Posterior cingulate gyrus (tissue), 11 donors: ENCODE measurements at places on chromosomes 2 and 18.

DNA sequence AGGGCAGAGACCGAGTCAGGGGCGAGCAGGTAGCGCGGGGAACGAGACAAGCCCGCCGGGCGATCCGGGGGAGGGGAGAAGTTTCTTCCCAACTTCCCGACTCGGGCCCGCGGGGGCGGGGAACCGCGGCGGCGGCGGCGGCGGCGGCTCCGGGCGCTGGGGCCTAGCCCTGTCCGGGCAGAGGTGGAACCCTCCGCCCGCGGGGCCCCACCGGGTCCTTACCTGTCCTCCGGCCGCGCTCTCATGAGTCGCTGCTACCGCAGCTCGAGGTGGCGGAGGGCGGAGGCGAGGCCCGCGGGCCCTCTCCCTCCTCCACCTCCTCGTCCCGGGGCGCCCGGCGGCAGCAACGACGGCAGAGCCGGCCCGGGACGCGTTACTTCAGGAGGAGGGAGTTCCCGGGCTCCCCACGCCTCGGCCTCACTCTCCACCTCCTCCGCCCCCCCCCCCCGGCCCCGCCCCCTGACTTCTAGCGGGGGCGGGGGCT lies at the start of gene YES1:
Gene YES1 (minus strand): TSS at position 351 of the 484 bp plus-strand sequence. CDS start 55,415 bp downstream, outside the sequence.
- no peak for DNase-seq

GRCh38 chr2:132577686-132578085 lies 92.3 kb downstream of the LYPD1 start:
- no peak for DNase-seq

- no peak for DNase-seq
Observed at GRCh38 chr2:199195927-199196502, 261.7 kb downstream of the SATB2 start.

- no peak for DNase-seq
Observed at GRCh38 chr2:221289389-221289788, 282.7 kb downstream of the EPHA4 start.

DNA sequence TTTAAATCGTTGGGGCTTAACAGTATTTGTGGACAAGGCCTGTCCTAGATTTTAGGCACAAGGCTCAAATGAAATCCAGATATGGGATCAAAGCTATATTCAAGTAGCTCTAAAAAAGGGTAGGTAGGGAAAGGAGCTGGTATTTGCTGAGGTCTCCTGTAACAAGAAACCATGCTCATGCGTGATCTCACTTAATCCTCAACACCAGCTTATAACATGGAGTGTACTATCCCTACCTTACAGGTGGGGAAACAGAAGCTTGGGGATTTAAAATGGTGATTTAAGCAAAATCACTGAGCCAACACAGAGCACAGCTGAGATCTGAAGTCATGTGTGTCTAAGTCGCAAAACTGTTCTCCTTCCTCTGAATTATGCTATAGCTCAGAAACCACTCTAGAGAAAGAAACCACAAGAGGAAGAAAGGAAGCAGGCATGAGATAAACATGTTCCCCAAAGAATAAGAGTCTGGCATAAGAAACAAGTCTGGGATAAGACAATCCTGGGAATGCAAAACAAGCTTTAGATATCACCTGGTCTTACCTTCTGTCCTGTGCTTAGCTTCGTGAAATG lies 43.1 kb downstream of the CYRIA start:
- no peak for DNase-seq

DNA sequence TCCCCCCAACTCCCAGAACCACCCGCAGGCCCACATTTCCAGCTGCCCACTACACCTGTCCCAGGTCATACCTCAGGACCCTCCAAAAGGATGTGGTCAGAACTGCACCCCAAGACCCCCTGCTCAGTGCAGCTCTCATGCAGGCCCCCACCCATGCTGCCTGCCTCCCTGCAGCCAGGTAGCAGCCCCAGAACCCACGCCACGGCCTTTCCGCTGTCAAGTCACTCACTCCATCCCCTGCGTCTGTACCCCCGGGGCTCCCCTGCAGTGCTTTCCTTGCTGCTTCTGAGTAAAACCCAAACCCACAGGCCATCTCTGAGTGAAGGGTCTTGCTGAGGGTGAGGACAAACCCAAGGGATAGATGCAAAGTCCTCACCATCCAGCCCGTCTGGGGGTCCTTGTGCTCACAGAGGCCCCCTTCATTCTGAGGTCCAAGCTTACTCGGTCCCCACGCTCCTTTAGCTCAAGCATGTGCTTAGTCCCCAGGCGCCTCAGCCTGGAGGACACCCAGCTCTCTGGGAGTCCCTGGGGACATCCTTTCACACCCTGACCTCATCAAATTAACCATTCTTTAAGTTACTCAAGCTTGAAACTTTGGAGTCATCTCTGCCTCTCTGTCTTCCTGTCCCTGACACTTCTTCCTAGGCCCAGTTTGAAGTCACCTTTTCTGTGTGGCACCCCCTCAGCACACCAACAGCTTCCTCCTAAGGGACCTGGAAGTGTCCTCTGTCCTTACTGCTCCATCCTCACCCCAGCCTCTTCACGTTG lies 130.1 kb downstream of the SMAD7 start:
- no peak for DNase-seq

- no peak for DNase-seq
Observed at GRCh38 chr18:9608728-9609127, 5.6 kb downstream of the PPP4R1 start.

GRCh38 chr2:63000801-63001200 lies 49.8 kb upstream of the OTX1 start:
- DNase-seq: no peak

DNA sequence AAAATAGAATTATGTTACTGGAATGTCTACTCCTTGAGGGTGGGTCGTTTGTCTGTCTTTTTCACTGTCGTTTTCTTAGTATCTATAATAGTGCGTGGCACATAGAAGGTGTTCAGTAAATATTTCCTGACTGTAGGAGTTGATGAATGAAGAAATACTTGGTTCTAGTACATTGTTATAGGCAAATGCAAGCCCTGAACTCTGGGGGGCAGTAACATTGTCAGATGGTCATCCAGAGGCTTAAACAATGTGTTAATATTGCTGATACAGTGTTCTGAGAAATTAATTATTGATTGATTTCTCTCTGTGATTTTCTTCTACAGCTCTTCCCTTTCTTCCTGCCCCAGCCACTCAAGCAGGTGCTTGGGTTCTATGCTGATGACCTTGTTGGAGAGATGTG lies 24.4 kb upstream of the THOC1 start:
- no peak for DNase-seq

- no peak for DNase-seq
Observed at GRCh38 chr18:23498117-23498516, 5.2 kb upstream of the RMC1 start.
